ENCODE measurements at places on chromosomes 2 and 18.

GRCh38 chr18:13813271-13813849 lies 10.6 kb upstream of the MC5R start:
- DNase-seq = peak; percentile 52

- peak; percentile 49 for DNase-seq
Measured at GRCh38 chr2:19649142-19649541, 252.6 kb downstream of the TTC32 start.

- peak; percentile 98 for DNase-seq
Measured at GRCh38 chr2:215796140-215796855, 217.1 kb downstream of the MREG start.

- DNase-seq = no peak
Measured at GRCh38 chr2:178221556-178221955, 27.2 kb downstream of the OSBPL6 start.

- no peak for DNase-seq
Measured at GRCh38 chr18:63138436-63139340, 180.9 kb downstream of the BCL2 start.

DNA sequence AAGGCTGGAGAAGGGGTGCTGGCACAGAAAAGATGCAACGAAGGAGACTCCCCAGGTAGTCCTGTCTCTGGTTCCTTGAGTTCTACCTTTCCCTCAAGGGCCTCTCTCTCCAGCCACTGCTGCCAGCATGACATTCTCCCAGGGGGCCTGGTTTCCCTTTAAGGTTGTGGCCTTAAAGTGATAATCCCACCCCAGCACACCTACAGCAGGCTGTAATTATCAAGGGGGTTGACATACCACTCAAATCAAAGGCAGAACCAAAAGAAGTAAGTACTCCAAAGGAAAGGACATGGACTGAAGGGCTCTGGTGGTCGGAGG lies 127.4 kb upstream of the MSH6 start:
- DNase-seq = no peak

GRCh38 chr2:85704800-85705679 lies 10.9 kb downstream of the GNLY start:
- no peak for DNase-seq

- DNase-seq = peak; percentile 91
Measured at GRCh38 chr2:48343571-48344440, 186.1 kb upstream of the STON1 start.

GRCh38 chr2:46779447-46779941 lies 136.1 kb downstream of the MCFD2 start:
- DNase-seq = peak; percentile 36

DNA sequence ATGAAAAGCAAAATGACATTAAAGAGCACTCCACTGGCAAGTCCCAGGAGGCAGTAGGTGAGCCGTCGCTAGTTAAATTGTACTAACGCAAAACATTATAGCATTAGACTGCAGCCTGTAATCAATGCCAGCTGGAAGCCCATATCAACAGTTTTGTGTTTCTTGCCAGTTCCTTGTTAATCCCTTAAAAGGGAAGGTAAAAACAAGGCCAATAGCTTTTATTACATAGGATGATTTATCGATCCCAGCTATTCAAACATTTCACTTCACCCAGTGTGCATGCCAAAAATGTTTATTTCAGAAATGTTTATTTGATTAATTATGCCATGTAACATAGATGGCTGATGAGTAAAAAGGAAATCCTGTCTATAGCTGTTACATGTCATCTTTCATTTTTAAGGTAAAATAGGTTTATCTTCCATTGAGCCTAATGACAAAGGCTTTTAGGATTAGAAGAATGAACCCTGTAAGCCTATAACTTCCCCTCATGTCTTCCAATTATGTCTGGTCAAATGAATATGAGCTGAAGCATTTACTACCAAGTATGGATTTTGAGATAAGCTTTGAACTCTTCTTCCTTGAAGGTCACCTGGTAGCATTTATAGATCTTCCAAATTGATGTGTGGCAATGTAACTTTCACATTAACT lies 591.2 kb downstream of the RNF144A start:
- DNase-seq = no peak

GRCh38 chr2:100743741-100744140 lies 76.2 kb upstream of the NPAS2 start:
- DNase-seq = no peak

- DNase-seq = peak; percentile 58
Measured at GRCh38 chr2:70946832-70947442, 11.2 kb downstream of the ATP6V1B1 start.

DNA sequence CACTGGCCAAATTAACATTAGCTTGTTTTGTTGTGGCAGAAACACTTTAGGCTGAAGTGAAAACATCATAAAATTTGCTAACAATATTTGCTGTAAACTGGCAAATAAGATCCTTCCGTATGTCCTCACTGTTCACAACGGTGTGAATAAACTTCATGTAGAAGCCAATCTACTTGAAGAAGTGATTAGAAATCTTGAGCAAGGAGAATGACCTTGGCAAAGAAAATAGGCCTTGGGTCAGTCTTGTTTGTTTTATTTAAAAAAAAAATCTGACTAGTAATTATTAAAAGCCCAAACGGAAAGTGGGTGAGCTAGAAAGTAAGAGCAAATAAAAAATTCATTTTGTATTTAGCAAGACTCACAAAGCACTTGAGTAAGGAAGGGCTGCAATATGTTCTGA lies 197.0 kb downstream of the CPS1 start:
- no peak for DNase-seq

DNA sequence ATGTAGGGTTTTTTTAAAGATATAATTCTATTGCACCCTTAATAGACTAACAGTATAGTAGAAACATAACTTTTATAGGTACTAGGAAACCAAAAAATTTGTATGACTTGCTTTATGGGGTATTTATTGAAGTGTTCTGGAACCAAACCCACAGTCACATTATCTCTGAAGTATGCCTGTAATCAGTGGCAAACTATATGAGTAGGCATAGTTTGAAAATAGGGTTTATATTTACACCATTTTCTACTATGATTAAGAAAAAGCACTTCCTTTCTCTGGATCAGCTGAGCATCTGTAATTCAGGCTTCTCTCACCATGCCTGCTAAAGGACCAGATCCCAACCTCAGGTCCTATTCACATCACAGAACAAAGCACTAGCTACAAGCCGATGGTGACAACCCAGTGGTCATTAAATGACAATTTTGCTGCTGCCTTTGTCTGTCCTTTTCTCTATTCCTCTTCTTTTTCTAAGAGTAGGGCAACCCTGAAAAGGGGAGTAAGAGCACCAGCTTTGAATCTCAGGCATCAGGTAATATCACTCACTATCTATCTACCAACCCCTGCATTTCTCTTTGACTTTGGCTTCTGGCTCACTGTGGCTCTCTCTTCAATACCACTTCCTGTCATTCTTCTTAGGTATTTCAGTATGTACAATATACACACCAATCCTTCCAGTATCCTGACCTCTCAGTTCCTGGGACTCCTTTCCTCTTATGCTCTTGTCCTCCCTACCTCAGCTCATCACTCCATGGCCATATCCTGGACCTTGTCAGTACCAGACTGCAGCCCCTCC lies 14.4 kb downstream of the NEMP2 start:
- no peak for DNase-seq

- DNase-seq = no peak
Measured at GRCh38 chr2:197558393-197558792, 42.5 kb downstream of the MOB4 start.

DNA sequence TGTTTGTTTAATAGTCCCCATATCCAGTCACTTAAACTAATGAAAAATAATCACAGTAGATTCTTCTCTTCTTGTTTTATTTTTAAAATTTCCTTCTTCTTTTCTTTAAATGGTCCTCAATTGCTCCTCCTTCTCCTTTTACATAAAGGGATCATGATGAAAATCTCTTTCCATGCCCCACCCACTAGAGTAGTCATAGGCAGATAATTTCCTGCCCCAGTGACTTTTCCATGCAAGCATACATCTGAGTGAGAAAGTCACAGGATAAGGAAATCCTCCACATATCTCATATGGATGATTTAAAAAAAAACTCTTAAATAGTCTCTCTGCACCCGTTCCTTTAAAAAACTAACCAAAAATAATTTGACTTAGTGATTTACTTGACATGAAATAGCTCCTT lies 552.3 kb upstream of the SETBP1 start:
- DNase-seq = no peak

DNA sequence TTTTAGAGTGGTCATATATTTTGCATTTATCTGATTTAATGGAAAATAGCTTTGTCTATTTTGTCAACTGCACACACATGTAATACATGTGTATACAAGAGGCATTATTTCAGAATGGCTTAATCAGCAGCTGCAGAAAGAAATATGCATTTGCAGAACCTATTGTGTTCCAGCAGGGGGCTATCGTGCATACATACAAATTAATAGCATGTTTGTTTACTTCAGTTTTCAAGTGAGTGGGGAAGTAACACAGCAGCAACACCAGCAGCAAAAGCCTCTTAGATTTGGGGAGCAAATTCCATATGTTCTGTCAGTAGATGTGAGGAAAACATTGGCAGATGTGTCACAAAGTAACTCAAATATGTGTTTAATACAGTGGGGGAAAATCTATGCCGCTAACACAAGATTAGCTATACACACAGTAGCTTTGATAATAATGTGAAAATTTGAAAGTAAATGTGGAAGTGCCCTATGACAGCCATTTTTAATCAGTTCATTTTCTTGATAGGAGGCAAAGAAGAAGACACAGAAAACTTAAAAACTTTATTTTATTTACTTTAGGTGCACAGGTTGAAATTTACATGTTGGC lies 218.1 kb downstream of the WDR7 start:
- peak; percentile 42 for DNase-seq

DNA sequence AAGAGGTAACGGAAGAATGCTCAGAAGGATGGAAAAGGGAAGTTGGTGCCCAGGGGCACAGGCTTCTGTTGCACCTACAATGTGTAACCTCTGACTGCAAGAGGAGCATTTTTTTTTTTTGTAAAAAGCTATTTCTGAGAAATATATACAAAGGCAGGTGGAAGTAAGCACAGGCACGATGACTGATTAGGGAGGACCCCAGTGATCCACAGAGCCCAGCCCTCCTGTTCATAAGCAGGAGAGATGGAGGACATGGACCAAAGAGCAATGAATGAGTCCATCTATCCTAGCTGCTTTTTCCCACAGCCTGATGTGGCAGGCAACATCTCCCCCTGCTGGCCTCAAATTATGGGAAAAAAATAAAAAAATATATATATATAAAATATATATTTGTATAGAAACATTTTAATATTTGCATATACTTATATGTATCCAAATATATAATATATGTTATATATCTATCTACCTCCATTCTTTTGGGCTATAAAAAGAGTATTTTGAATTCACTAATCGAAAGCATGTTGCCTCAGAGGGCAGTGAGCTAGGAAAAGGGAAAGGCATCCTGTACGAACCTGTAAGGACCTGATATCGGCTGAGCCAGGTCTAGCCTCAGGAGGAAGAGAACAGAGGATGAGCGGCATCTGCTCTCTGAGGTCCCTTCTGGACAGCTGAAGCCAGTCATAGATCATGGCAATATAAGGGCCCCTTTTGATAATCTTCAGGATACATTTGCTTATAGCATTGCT lies 166.0 kb upstream of the STK17B start:
- peak; percentile 42 for DNase-seq

DNA sequence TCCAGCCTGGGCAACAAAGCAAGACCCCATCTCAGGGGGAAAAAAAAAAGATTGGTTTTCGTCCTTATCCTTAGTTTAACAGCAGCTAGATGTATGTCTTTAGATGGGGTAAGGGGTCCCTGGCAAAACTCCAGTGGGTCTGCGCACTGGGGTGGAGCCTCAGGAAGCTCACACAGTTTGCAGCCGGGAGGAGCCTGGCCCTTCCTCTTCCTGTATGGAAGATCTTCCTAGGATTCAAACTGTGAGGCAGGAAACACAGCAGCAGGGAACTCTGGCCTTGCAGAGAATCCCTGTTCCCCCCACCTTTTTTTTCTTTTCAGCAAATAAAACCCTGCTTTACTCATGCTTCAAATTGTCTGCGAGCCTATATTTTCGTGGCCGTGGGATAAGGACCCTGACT lies 12.5 kb upstream of the GRP start:
- DNase-seq = no peak

DNA sequence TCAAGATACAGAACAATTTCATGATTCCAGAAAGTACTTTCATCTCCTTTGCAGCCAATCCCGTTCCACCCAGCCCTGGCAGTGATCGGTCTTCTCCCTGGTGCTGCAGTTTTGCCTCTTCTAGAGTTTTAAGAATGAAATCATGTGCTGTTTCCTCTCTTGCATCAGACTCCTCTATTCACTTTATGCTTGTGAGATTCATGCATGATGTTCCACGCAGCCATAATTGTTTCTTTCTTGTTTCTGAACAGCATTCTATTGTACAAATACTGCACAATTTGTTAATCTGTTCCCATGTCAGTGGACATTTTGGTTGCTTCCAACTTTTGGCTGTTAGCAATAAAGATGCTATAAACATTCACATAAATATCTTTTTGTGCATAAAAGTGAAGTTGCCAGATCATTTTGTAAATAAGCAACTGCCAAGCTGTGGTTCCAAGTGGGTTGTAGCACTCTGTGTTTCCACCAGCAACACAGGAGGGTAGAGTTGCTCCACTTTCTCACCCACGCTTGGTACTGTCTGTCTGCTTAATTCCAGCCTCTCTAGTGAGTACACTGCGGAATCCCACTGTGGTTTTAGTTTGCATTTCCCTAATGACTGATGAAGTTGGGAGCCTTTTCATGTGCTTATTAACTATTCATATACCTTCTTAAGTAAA lies 104.5 kb downstream of the TWIST2 start:
- DNase-seq = no peak

DNA sequence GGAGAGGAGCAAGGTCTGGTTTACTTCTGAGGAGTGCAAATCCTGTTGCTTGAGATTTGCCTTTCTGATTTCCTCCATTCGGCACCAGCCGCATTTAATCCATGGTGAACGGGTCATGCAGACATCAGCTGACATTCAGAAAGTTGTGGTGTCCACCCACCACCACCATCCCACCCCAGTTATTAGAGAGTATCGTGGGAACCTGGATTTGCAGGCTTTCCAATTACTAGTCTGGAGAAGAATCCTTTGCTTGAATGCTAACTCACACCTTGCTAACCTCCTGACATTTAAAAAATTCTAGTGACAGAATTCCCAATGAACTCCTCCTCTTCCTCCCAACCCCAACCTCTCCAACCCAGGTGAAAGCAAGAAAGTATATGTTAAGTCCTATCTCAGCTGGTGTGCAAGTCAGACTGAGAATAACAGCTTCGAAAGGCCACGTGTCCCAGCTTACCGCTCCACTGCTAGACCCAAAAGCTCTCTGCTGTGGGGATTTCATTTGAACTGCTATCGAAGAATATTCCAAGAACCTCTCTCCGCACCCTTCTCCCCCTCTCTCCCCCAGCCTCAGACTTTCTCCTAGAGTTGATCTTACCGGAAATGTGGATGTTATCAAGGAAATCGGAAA lies 17.7 kb downstream of the BCL11A start:
- DNase-seq = no peak

DNA sequence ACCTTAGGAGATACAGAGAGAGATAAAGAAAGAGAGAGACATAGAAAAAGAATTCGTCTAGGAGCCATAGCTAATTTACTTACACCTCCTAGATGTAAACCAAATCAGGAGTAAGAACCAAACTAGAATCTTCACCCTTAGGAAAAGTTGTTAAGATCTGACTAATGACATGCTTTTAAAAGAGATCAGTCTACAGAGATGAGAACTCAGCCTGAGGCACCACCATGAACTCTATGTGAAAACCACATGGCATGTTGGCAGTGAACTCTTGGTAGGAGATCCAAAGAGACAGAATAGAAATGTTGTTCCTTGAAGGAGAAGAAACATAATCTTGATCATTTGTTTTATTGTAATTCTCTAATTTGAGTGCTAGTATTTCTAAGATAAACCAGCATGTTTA lies 585.4 kb upstream of the ID2 start:
- DNase-seq = peak; percentile 84
